Epithelial cell of alveolus of lung (primary cell): ENCODE measurements at places on chromosomes 4 and X. TPM values are rescaled to one million over a fixed set of nuclear protein-coding genes. Genes with fewer than 3 reads are reported as not detected.

XK gene
- 0.16 and 0.65 TPM in 2 replicates for total RNA-seq

GYPE gene
- 1.0 and 2.8 TPM in 2 replicates for total RNA-seq

ETDA gene
- not detected in 2 replicates for total RNA-seq

POU3F4 gene
- total RNA-seq = not detected in 2 replicates

AR gene
- total RNA-seq = 3.6 and 3.8 TPM in 2 replicates

LNX1 gene
- 1.0 and 4.1 TPM in 2 replicates for total RNA-seq

SFRP2 gene
- total RNA-seq = 15.9 TPM in 1 of 2 replicates, not detected in the other
